CD4-positive, alpha-beta T cell treated with Interleukin-4 for 4 hours (primary cell): ENCODE measurements at places on chromosomes 4 and X.

DNA sequence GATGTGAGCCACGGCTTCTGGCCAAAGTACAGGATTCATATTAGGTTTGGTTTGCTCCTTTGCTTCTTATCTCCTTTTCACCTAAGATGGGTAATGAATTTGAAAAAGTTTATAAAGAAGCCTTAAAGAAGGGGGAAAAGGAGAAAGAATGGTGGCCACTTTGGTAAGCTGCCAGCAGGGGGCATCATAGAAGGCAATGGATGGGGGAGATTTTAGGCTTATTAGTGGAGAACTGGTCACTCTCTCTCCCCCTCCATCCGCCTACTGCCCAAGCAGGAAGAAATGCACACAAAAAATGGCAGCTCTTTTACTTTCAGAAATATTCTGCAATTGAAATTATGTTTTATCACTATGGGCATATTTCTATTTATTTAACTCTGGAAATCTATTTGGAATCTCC lies 32.0 kb downstream of the SPARCL1 start:
- no peak for DNase-seq

GRCh38 chr4:8343262-8343966 lies 73.9 kb downstream of the HTRA3 start:
- DNase-seq = no peak

- no peak for DNase-seq
Observed at GRCh38 chr4:726838-727237, 21.2 kb downstream of the PCGF3 start.

DNA sequence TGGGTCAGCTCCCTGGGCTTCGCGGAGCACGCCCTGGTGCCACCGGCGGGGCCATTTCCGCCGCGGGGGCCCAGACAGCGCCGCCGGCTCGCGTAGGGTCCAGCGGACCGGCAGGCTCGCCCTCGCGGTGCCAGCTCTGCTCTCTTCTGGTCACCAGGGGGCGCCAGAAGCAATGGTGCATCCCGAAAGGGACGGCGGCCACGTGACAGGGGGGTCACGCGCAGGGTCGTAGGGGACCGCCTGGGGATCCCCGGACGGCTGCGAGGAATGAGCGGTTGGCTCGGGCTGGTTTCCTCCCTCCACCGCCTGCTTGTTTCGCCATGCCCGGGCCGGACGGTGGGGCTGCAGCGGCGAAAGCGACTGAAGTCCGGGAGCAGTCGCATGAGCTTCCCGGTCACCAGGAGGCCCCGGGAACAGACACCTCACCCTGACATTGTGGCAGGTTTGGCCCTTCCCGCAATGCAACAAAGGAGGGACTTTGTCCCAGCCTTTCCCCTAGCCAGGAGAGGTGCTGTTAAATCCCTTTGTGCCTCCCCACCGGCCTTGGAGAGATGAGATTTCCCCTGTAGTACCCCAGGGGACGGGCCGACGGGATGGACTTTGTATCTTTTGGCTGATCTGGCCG lies 15.8 kb downstream of the ZCCHC12 start:
- DNase-seq = peak; percentile 23

GRCh38 chr4:43990963-43991362 lies 457.6 kb downstream of the KCTD8 start:
- DNase-seq = no peak

- DNase-seq = no peak
Observed at GRCh38 chr4:16739997-16740624, 158.3 kb downstream of the LDB2 start.

- DNase-seq = no peak
Observed at GRCh38 chrX:107228486-107228819, 22.0 kb downstream of the DNAAF6 start.

- DNase-seq = no peak
Observed at GRCh38 chr4:166067915-166068314, 194.9 kb downstream of the TLL1 start.
